ENCODE measurements at places on chromosomes 7 and 10. TPM values are rescaled to one million over a fixed set of nuclear protein-coding genes. Genes with fewer than 3 reads are reported as not detected.

Gene PKD2L1
- 0.38 TPM for total RNA-seq

Gene SH2D4B
- total RNA-seq: 0.12 TPM

Gene EBLN1
- not detected for total RNA-seq

Gene LDB3
- total RNA-seq: 0.31 TPM

Gene OR2A42
- total RNA-seq: not detected

Data from progenitor cell of endocrine pancreas (in vitro differentiated cells).